Memory B cell (primary cell): ENCODE measurements at places on chromosomes 4 and X.
A peak's percentile ranks its signal among the peaks of the same experiment; 100 is the strongest.

GRCh38 chr4:99722725-99723124 lies 65.1 kb upstream of the C4orf54 start:
- DNase-seq = no peak
- no peak overlapping the region for H3K4me3 ChIP-seq
- no peaks in the 10 kb centered on the region for H3K4me1 ChIP-seq
- H3K36me3 ChIP-seq = no peaks in the 10 kb centered on the region

DNA sequence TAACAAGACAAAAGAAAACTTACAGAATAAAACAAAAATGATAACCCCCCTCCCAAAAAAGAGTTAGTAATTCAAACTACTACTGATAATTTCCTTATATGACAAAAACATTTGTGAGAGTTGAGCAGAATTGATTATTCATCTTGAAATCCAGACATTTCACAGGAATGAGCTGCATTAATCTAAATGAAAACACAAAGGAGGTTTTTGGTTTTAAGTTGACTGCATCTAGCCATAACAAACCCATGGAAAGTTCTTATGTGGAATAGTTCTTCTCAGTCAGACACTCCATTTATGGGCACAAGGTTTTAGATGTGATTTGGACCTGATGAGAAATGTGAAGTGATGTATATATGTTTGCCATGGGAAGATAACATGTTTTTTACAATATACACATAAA lies 95.4 kb downstream of the VCX2 start:
- no peak for DNase-seq
- no peaks in the 10 kb centered on the region for H3K4me1 ChIP-seq
- no peak overlapping the region for H3K27ac ChIP-seq
- no peaks in the 10 kb centered on the region for H3K36me3 ChIP-seq

- H3K27me3 ChIP-seq = peaks cover 8% of the 10 kb centered on the region
- no peak overlapping the region for H3K27ac ChIP-seq
- H3K4me1 ChIP-seq = peaks cover 3% of the 10 kb centered on the region
- no peak overlapping the region for H3K4me3 ChIP-seq
These were observed 103.8 kb downstream of the EFNB1 start for GRCh38 chrX:68932611-68933010.

DNA sequence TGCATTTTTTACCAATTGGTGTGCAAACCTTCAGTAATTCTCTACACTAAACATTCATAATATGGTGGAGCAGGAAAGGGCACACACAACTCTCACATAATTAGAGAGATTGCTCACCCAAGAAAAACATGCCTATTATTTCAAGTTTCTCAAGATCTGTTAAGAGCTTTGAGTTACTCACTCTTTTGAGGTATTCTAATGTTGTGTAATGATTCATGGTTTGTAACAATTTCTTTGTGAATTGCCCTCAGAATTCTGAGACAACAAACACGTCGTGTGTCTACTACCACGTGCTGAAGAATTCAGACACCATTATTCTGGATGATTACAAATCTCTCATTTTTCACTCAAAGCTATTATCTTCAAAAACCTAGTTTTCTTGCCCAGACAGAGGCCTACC lies 82.8 kb downstream of the PDGFC start:
- DNase-seq = no peak
- H3K4me3 ChIP-seq = no peak overlapping the region
- H3K36me3 ChIP-seq = no peaks in the 10 kb centered on the region
- H3K27me3 ChIP-seq = no peaks in the 10 kb centered on the region

GRCh38 chr4:100287534-100287933 lies 97.3 kb upstream of the DDIT4L start:
- DNase-seq = no peak
- H3K36me3 ChIP-seq = no peaks in the 10 kb centered on the region
- H3K27me3 ChIP-seq = peaks cover 3% of the 10 kb centered on the region
- no peak overlapping the region for H3K27ac ChIP-seq
- no peak overlapping the region for H3K4me3 ChIP-seq

DNA sequence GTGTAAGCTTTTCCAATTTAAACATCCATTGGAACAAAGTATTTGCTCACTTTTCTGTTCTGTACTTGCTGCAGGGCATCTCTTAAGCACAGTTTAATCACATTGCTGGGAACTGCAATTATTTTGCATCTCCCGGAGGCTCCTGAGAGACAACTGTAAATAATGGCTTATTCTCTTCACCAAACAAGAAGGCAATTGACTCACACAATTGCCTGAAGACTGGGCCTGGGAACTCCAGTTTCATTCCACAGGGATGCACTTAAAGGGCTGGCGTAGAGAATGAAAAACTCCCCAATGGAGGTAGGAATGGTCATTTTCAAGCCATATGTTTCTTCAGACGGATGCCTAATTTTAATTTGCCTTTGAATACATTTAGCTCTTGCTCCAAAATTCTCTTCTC lies 29.5 kb downstream of the TFDP3 start:
- peaks cover 3% of the 10 kb centered on the region for H3K27me3 ChIP-seq
- no peaks in the 10 kb centered on the region for H3K36me3 ChIP-seq
- H3K27ac ChIP-seq = no peak overlapping the region
- no peak overlapping the region for H3K4me3 ChIP-seq
- DNase-seq = no peak
- H3K4me1 ChIP-seq = no peaks in the 10 kb centered on the region

DNA sequence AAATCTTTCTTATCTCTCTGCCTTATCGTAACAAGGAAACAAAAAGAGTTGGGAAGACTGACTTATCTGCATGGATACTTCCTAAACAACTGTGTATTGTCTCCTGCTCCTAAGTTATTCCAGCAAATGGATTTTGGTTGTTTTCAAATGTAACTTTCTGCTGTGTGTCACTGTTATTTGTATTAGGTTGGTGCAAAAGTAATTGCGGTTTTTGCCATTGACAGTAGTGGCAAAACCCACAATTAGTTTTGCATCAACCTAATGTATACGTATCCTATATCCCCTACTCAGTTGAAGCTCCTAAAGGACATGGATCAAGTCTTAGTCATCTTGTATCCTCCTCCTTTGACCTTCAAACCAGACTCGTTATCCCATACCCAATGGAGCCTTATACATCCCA lies 263.4 kb upstream of the GPR101 start:
- no peak overlapping the region for H3K27ac ChIP-seq
- no peak overlapping the region for H3K4me3 ChIP-seq
- no peak for DNase-seq
- H3K36me3 ChIP-seq = no peaks in the 10 kb centered on the region

DNA sequence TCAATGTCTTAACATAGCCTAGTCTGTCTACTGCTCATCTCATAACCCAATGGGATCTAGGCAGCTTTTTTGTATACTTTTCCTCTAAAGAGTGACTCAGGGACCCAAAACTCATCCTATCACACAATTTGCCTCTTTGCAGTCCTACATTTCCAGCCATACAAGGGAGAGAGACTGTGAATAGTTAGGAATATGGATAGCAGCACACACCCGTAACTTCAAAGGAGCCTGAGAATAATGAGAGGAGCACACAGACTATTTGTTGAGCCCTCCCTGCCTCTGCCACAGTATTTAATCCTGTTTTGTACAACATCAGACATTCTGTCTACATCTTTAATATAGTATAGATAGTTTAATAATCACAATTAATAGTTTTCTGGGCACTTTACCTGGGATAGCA lies 83.2 kb downstream of the AREG start:
- no peaks in the 10 kb centered on the region for H3K4me1 ChIP-seq
- H3K4me3 ChIP-seq = no peak overlapping the region
- peaks cover 6% of the 10 kb centered on the region for H3K27me3 ChIP-seq
- no peaks in the 10 kb centered on the region for H3K36me3 ChIP-seq

- no peaks in the 10 kb centered on the region for H3K36me3 ChIP-seq
- H3K4me3 ChIP-seq = no peak overlapping the region
- H3K4me1 ChIP-seq = no peaks in the 10 kb centered on the region
- H3K27me3 ChIP-seq = peaks cover 1% of the 10 kb centered on the region
- DNase-seq = peak; percentile 15
These were observed 3.7 kb downstream of the TAF7L start for GRCh38 chrX:101287402-101287801.

DNA sequence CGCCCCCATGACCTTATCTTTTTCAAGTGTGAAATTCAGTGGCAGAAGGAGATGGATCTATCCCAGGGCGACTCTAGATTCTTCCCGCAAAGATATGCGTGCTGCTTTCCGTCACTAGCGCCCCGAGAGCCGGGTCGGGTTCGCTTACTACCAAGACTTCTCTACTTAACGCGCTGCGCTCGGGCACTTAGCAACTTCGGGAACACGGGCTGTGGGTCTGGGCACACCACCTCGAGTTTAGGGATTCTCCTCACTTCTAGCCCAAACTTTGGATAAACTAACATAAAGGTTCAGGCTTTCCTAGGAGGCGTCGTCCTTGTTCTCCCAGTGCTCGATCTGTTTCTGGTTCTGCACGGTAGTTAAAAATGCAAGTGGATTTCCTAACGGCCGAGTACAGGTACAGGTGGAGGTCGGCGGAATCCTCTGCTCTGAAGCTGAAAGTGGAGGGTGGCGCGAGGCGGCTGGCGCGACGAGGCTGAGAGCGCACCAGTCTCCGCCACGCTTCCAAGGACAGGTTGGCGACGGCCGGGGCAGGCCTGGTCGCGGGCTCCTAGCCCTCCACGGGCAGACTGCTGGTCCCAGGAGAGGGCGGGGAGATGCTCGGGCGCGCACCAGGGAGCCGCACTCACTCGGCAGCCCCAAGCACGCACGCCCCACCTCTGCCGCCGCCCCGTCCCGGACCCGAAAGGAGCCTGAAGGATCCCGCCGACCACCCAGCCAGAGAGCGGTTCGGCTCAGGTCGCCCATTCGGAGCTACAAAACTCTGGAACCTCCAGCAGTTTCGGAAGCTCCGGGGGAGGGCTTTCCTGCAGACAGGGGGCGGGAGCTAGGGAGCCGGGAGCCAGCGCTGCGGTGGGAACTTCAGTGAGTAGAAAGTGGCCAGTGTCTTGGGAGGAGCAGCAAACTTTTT lies 100.8 kb upstream of the TENM3 start:
- peaks cover 5% of the 10 kb centered on the region for H3K4me1 ChIP-seq
- H3K27me3 ChIP-seq = peaks cover 22% of the 10 kb centered on the region
- H3K4me3 ChIP-seq = no peak overlapping the region
- no peak overlapping the region for H3K27ac ChIP-seq
- no peak for DNase-seq
- no peaks in the 10 kb centered on the region for H3K36me3 ChIP-seq

GRCh38 chrX:128458888-128459287 lies 406.7 kb upstream of the ACTRT1 start:
- no peaks in the 10 kb centered on the region for H3K4me1 ChIP-seq
- no peaks in the 10 kb centered on the region for H3K27me3 ChIP-seq
- no peaks in the 10 kb centered on the region for H3K36me3 ChIP-seq
- no peak overlapping the region for H3K27ac ChIP-seq

- H3K27me3 ChIP-seq = no peaks in the 10 kb centered on the region
- H3K27ac ChIP-seq = no peak overlapping the region
- no peak for DNase-seq
- peaks cover 8% of the 10 kb centered on the region for H3K4me1 ChIP-seq
- H3K36me3 ChIP-seq = peaks cover 2% of the 10 kb centered on the region
These were observed 130.5 kb downstream of the PARM1 start for GRCh38 chr4:75063433-75063832.

- no peak for DNase-seq
- no peaks in the 10 kb centered on the region for H3K36me3 ChIP-seq
- H3K27ac ChIP-seq = no peak overlapping the region
- no peaks in the 10 kb centered on the region for H3K4me1 ChIP-seq
- no peak overlapping the region for H3K4me3 ChIP-seq
These were observed 91.3 kb upstream of the MAGEC2 start for GRCh38 chrX:142296421-142296820.

DNA sequence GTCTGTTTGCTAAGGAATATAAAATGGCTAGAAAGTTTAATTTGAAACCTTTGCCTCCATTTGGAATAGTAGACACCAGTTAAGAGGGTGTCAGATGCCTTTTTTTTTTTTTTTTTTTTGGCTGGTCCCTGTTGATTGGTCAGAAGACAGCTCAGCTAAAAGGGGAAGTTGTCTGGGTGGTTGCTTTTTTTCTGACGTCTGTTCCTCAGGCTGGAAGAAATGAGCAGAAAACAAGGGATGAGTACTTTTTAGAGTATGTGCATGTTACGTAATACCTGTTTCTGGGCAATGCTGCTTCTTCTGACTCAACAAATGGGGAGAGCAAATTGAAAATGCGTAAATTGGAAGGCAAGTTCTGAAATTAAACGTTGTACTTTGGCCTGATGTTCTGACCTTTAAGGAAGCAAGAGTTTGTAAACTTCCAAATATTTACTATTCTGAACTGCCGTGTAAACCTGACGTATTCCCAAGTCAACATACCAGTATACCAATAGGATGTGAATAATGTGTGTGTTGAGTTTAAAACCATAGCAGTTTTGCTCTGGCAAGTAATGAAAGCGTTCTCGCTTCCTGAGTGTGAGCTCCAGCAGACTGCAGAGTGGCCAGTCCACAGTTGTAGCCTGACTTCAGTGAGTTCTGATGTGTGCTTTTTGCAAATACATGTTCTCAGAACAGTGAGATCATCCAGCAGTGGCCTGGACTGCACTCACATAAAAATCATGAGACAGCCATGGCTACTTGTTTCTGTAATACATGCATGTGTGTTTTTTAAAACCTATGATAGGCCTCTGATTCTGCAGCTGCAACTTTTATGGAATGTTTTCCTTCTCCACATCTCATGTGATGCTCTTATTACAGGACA lies 1.7 kb downstream of the SAT1 start:
- peaks cover 14% of the 10 kb centered on the region for H3K36me3 ChIP-seq
- peaks cover 9% of the 10 kb centered on the region for H3K4me1 ChIP-seq
- peak overlapping the region; percentile 94 for H3K4me3 ChIP-seq
- peak overlapping the region; percentile 96 for H3K27ac ChIP-seq
- H3K27me3 ChIP-seq = no peaks in the 10 kb centered on the region

GRCh38 chrX:155767051-155767875 lies 113.9 kb upstream of the VAMP7 start:
- H3K27me3 ChIP-seq = peaks cover 3% of the 10 kb centered on the region
- H3K36me3 ChIP-seq = no peaks in the 10 kb centered on the region
- peak overlapping the region; percentile 71 for H3K27ac ChIP-seq
- H3K4me3 ChIP-seq = peak overlapping the region; percentile 93

DNA sequence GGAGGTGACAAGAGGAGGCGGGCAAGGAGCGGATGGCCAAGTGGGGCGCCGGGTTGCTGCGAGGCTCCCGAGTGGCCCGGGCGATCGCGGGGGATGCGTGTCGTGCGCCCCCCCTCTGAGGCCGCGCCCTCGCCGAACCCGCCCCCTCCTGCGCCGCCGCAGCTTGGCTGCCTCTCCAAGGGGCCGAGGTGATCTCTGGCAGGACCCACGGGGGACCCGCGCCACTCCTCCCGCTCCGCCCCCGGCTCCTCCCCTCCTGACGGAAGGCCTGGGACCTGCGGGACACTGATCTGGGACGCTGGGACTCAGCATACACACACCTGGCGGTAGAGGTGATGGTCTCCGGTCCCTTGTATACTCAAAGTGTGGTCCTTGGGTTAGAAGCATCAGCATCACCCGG lies 21.9 kb upstream of the FAM47C start:
- H3K27ac ChIP-seq = no peak overlapping the region
- peaks cover 7% of the 10 kb centered on the region for H3K27me3 ChIP-seq
- H3K36me3 ChIP-seq = no peaks in the 10 kb centered on the region
- DNase-seq = no peak
